ENCODE measurements at places on chromosomes 6 and 20. TPM values are rescaled to one million over a fixed set of nuclear protein-coding genes. Genes with fewer than 3 reads are reported as not detected.
A peak's percentile ranks its signal among the peaks of the same experiment; 100 is the strongest.

GRCh38 chr6:90241229-90241880 is 55.3 kb downstream of the BACH2 start:
- H3K4me3 ChIP-seq, result no peak overlapping the region
- H3K27me3 ChIP-seq, result no peaks in the 10 kb centered on the region
- H3K27ac ChIP-seq, result no peak overlapping the region
- no peak for DNase-seq

- no peak overlapping the region for H3K27ac ChIP-seq
- peaks cover 12% of the 10 kb centered on the region for H3K4me1 ChIP-seq
- H3K36me3 ChIP-seq, result no peaks in the 10 kb centered on the region
- no peaks in the 10 kb centered on the region for H3K27me3 ChIP-seq
- peak; percentile 78 for DNase-seq
- H3K4me3 ChIP-seq, result no peak overlapping the region
Observed at GRCh38 chr6:52306972-52307870, 22.7 kb upstream of the MCM3 start.

DNA sequence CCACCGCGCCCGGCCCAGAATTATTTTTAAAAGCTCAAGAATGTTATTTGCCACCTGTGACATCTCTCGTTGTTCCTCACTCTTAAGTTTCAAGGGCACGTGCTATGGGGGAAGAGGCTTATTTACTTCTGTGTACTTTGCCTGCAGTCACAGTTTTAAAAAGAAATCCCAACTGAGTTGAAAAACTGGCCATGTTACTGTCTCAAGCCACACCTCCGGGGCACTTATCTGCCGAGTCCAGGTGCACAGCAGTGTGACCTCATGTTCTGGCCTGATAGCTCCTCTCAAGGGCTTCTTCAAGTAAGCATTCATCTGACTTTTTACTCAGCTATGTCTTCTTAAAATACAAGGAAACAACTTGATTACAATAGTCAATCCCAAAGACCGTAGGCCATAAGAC is 34.5 kb downstream of the SHLD1 start:
- H3K36me3 ChIP-seq, result no peaks in the 10 kb centered on the region
- H3K4me3 ChIP-seq, result no peak overlapping the region
- no peak for DNase-seq
- no peaks in the 10 kb centered on the region for H3K27me3 ChIP-seq
- H3K4me1 ChIP-seq, result peaks cover 24% of the 10 kb centered on the region

CD40 gene
- 2.8 TPM for total RNA-seq
